T-helper 2 cell treated with Interferon-gamma antibody and Interleukin-4, amounts not matched to agents 5 μg/mL and 100 μg/mL, for 36 hours (primary cell): ENCODE measurements at places on chromosomes 12 and 14.

DNA sequence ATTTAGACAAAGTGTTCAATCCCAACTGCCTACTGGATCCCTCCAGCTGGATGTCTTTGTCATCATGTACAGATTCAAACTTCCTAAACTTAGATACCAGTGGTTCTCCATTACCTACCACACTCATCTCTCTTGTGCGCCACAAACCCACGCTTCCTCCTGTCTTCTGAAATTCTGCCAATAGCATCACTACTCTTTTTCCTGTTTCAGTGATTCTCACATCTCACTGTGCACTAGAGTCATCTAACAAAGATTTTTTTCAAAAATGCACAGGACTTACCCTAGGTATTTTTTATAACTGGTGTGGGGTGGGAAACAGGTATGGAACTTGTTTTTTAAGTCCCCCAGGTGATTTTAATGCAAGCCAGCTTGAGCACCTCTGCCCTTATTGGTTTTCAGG lies 5.9 kb downstream of the PSMB5 start:
- peak; percentile 24 for DNase-seq

GRCh38 chr12:113130457-113131135 lies 5.0 kb downstream of the RASAL1 start:
- no peak for DNase-seq

DNA sequence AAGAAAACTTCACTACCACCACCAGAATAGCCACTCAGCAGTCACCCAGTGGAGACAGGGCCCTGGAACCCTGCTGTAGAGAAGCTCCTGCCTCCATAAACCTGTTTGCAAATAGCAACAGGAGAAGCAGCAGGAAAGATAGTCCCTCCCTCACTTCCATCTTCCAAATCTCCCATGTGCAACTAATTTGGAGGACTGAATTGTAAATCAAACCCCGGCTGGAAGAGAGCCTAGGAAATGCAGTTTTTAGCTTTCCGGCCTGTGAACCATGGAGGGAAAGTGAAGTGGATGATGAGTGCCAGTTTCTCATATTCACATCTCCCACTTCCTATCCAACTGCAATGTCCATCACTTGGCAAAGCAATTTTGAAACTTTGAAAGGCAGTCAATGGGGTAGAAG lies 167.2 kb upstream of the FRMD6 start:
- DNase-seq = no peak

- DNase-seq = peak; percentile 65
These were observed 792 bp upstream of the SLC38A1 start for GRCh38 chr12:46269429-46270241.

DNA sequence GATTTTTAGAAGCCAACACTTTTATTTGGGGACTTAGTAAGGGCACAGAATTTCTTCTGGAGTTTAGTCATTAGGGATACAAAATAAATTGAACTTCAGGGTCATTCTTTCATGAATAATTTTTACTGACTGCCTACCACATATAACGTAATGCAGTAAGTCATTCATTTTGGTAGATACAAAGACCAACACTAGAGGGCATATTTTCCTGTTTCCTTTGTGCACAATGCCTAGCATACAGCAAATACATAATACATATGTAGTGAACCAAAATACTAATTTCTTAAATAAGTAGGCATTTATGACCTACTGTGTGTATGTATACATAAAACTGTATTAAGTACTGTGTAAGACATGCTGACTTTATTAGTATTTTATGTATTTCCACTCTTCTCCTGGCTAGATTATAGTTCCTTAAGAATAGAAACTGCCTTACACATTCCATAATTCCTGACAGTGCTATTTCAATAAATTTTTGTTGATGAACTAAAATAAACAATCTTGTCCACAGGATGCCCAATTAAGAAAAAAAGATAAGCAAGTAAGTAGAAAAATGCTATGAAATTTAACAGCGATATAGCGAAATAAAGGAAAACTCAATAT lies 47.9 kb downstream of the PPP1R12A start:
- DNase-seq = no peak

GRCh38 chr14:90970167-90970600 lies 90.3 kb downstream of the RPS6KA5 start:
- DNase-seq = no peak

GRCh38 chr12:8080120-8080519 lies 2.0 kb upstream of the NECAP1 start:
- no peak for DNase-seq

- no peak for DNase-seq
These were observed 330.0 kb downstream of the SYT1 start for GRCh38 chr12:79194595-79194994.

GRCh38 chr12:25323581-25323982 lies 72.9 kb upstream of the KRAS start:
- no peak for DNase-seq

- DNase-seq = peak; percentile 17
These were observed 10.6 kb upstream of the MLXIP start for GRCh38 chr12:122067966-122068365.
